ENCODE measurements at places on chromosomes 7 and 10.

DNA sequence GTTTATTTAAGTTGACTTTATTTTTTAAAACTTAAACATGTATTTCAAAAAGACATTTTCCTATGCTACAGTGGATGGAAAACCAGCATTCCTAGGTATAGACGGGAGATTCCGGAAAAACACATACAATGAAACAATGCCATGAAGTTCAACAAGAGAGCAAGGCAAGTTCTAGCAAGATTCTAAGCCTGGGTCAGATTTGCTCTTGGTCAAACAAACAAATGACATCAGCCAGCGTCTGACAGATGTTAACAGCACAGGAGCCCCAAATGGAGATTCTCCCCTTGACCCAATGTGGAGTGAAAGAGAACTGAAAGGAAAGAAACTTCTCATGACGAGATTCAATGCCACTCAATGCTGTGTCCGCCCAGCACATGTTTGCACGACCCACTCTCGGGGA is 149.9 kb downstream of the NEURL1 start:
- no peak for DNase-seq

GRCh38 chr10:71473671-71474599 is 77.2 kb downstream of the CDH23 start:
- no peak for DNase-seq

DNA sequence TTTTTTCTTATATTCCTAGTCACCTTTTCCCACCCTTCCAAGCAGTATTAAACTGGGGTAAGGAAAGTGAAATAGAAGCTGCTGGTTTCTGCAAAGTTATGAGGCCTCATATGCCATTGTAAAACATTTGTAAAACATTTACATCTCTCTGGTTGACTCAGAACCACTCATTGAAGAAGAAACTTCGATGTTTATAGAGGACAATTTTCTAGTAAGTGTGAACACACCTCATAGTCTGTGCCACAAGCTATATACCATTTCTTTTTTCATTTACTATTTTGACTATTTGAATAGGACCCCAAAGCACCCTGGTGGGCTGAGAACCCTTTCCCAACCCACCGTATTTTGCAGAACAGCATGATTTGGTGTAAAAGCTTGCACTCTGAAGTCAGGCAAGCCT is 12.9 kb upstream of the ITGB1 start:
- DNase-seq = no peak

- DNase-seq = no peak
Observed at GRCh38 chr7:151079199-151079910, 1.3 kb downstream of the FASTK start.

DNA sequence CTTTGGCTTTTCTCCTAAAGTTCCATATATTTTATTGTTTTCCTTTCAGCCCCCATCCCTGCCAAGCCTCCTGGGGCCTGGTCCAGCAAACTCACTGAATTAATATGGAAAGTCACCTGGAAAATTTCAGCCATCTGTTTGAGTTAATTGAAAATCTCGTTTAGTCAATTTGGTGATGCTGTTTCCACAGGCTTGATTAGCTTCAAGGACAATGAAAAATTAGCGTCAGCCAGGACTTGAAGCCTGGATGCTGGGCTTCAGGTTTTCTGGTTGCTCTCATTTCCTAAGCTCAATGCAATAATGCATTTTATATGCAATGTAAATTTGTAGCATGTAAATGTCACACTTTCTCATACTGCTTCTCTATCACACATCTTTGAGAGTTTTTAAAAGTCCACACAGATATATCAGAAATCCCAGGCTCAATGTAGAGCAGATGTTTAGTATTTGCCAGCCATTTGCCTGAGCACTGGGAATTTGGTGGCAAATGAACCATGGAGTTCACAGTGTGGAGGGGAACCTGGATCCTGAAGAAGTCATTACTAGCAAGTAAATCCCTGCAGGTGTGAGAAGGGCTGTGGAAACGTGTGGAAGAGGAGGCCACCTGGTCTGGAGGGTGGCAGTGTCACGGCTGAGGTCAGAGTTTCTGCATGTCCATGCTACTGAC is 228.5 kb downstream of the PAXIP1 start:
- DNase-seq = no peak

GRCh38 chr10:62062752-62063512 is 161.4 kb downstream of the ARID5B start:
- no peak for DNase-seq

GRCh38 chr7:37483627-37484026 is 35.0 kb upstream of the ELMO1 start:
- DNase-seq = no peak

- no peak for DNase-seq
Observed at GRCh38 chr10:124680675-124681074, 63.5 kb downstream of the FAM53B start.

- no peak for DNase-seq
Observed at GRCh38 chr7:47509571-47509970, 72.3 kb downstream of the TNS3 start.

- DNase-seq = no peak
Observed at GRCh38 chr7:149031353-149031910, 3.1 kb upstream of the PDIA4 start.

DNA sequence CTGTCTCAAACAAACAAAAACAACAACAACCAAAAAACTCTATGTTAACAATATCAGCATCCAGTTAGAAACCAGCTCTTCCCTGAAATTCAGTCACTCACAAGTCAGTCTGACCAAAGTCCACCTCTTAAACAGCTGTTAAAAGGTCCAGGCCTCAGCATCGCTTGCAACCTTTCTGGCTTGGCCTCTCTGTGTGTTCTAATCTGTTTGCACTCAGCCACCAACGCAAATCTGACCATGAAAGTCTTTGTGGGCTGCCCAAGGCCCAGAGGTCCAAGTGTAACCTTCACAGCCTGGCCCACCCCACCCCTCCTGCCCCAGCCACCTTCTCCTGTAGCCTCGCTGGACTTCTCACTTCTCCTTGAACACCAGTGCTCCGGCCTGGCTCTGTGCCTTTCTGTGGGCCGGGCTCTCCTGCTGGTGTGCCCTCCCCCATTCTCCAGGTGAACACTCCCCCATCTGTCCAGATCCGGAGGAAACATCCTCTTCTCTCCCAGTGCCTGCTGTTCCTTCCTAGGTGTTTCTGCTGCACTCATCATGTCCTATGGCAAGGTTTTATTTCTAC is 72.2 kb upstream of the EFCAB10 start:
- DNase-seq = no peak

GRCh38 chr7:47471831-47472230 is 110.1 kb downstream of the TNS3 start:
- DNase-seq = no peak

DNA sequence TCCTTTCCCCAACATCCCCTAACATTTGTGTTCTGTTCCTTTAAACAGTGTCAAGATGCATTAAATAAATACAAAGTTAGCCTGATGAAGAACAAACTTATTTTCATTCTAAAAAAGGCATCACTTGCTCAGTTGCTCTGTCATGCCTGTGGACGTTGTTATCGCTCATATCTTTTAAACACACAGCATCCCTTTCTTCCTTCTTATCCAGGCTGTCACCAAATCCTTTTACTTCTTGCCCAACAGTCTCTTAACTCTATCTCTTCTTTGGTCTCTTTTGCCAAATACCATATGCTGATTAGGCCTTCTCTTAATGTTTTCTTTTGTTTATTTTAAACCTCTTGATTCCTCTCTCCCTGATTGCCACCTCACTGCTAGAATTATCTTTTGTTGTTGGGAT is 43.9 kb downstream of the DKK1 start:
- DNase-seq = no peak

DNA sequence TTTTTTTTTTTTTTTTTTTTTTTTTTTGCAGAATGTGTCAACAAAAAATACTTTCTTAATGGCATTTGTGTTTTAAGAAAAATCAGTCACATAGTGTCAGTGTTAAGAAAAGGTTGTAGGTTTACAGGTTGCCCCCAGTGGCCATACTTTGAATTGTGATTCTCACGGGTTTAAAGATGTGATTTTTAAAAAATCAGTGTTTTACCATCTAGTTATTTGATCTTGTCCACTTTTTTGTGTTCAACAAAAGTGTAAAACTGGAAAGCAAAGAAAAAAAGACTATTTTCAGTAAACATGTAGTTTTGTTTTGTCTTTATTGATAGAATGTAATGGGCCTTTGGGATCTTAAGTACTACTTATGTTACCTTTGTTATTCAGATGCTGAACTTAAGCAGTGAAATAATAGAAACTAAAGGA is 25.7 kb downstream of the SUV39H2 start:
- DNase-seq = no peak

- no peak for DNase-seq
Observed at GRCh38 chr7:116731445-116732335, 59.7 kb downstream of the MET start.

DNA sequence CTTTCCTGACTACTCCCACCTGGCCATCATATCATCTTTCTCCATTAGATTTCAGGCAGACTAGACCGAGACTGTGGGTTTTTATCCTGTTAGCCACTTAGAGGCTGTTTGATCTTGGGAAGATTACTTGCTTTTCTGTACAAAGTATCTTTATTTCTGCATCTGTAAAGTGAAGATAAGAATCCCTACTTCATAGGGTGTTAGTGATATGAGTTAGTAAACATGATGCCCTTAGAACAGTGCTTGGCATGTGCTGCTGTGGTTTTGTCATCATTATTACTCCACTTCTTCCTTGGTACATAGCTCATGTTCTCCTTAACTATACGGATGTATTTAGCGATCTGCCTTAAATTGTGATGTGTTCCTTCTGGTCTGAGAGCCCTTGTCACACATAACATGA is 165.2 kb downstream of the AUTS2 start:
- no peak for DNase-seq

GRCh38 chr7:85191383-85191782 is 4.5 kb upstream of the SEMA3D start:
- no peak for DNase-seq

DNA sequence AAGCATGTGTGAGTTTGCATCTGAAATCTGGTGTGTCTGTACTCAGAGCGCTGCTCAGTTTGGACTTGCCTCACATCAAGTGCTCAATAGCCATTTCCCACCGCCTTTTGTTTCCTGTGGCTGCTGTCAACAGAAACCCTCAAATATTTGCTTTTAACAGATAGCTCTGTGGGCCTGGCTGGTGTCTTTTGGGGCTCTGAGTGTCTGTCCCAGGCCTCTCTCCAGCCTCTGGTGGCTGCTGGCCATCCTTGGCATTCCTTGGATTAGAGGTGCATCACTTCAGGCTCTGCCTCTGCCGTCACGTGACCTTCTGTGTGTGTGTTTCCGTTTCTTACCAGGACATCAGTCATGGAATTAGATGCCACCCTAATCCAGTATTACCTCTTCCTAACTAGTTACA is 9.3 kb downstream of the YKT6 start:
- DNase-seq = no peak

DNA sequence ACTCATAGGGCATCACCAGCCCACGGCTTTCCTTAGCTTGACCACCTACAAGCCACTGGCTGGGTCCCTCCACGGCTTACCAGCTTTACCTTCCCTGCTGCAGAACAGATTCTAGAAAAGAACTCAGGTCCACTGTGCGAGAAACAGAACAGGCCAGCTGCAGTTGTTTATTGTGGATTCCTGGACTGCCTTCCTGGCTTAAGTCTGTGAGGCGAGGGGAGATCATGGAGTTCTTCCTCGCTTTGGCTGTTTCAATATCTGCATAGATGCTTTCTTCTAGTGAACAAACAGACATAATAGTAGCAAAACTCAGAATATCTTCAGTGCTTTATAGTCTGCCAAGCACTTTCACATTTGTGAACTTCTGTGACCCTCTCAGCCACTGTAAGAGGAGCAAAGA is 162.9 kb upstream of the HABP2 start:
- DNase-seq = no peak

All from AG09319 (cell line).